ENCODE measurements at places on chromosomes 16 and 17.

DNA sequence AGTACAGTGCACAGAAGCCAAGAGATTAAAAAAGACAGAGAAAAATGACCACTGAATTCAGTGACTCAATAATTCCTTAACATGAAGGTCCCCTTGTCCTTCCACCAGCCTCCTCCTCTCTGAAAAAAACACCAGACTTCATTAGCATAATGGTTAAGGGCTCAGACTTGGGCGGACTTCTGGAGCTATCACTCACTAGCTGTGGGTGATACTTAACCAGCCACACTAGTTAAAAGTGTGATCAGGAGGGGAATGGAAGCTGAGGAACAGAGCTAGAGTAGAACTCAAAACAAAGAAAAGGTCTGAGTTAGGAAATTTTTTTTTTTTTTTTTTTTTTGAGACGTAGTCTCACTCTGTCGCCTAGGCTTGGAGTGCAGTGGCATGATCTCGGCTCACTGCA, 23.2 kb downstream of the ZNF652 start:
- no peak overlapping the region for H3K4me3 ChIP-seq
- peak overlapping the region; percentile 47 for H3K27ac ChIP-seq
- H3K4me1 ChIP-seq = peaks cover 34% of the 10 kb centered on the region

GRCh38 chr16:77850636-77851333, 62.4 kb downstream of the VAT1L start:
- peak overlapping the region; percentile 24 for H3K27ac ChIP-seq
- H3K4me1 ChIP-seq = peaks cover 29% of the 10 kb centered on the region
- H3K27me3 ChIP-seq = peaks cover 7% of the 10 kb centered on the region
- DNase-seq = no peak
- H3K36me3 ChIP-seq = no peaks in the 10 kb centered on the region
- H3K4me3 ChIP-seq = no peak overlapping the region

DNA sequence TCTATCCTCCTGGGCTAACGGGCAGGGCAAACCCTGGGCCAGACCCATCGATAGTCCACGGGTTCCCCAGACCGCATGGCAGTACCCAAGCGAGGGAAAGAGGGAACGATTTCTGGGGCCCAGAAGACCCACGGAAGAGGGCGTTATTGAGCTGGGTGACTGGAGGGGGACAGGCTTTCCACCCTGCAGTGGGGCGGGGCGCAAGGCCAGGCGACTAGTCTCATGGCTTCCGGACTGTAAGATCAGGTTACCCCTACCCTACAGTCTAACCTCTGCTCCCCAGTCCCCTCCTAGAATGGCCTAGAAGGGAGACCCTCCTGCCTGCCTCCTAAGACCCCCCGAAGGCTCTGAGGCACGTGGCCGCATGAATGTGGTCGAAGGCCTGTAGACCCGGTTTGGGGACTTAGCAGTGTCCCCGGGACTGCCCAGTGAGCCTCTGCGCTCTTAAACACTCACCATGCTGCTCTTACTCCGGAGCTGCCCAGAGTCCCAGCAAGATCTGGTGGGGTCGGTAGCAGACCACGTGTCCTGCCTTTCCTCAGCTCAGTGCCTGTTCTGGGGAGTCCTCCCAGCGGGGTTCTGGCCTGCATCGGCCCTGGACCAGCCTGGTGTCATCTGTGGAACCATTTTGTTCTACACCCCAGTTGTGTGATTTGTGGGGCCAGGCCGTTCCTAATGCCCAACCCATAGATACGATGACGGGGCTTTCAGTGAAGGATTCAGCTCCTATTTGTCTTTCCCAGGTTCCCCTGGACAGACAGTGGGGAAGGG, 13.2 kb upstream of the AURKB start:
- peak overlapping the region; percentile 99 for H3K4me3 ChIP-seq
- peak overlapping the region; percentile 99 for H3K27ac ChIP-seq
- peak; percentile 72 for DNase-seq
- H3K36me3 ChIP-seq = peaks cover 7% of the 10 kb centered on the region
- peaks cover 39% of the 10 kb centered on the region for H3K4me1 ChIP-seq

GRCh38 chr17:13046361-13046760, 28.5 kb upstream of the ELAC2 start:
- H3K4me1 ChIP-seq = peaks cover 15% of the 10 kb centered on the region
- H3K36me3 ChIP-seq = no peaks in the 10 kb centered on the region
- no peak for DNase-seq

- H3K4me3 ChIP-seq = no peak overlapping the region
- peaks cover 7% of the 10 kb centered on the region for H3K27me3 ChIP-seq
- H3K4me1 ChIP-seq = peaks cover 22% of the 10 kb centered on the region
- no peak overlapping the region for H3K27ac ChIP-seq
- peaks cover 47% of the 10 kb centered on the region for H3K36me3 ChIP-seq
Measured at GRCh38 chr17:313911-314613, 38.5 kb downstream of the RPH3AL start.

GRCh38 chr17:28226563-28227315, 92.3 kb upstream of the TMEM97 start:
- H3K4me3 ChIP-seq = peak overlapping the region; percentile 89
- peaks cover 13% of the 10 kb centered on the region for H3K36me3 ChIP-seq
- no peak overlapping the region for H3K27ac ChIP-seq
- H3K27me3 ChIP-seq = peaks cover 51% of the 10 kb centered on the region

DNA sequence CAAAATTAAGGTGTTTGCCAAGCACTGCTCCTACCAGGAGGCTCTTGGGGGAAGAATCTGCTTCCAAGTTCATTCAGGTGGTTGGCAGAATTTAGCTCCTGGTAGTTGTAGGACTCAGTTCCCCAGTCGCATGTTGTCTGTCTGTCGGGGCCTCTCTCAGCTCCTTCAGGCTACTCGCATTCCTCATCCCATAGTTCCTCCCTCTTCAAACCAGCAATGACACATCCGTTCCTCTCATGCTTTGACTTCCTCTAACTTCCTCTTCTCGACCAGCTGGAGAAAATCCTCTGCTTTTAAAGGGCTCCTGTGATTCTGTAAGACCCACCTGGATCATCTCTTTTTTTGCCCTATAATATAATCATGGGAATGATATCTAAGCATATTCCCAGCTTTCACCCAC, 108.1 kb downstream of the PMP22 start:
- no peak for DNase-seq
- H3K27me3 ChIP-seq = peaks cover 6% of the 10 kb centered on the region
- H3K4me1 ChIP-seq = peaks cover 28% of the 10 kb centered on the region
- H3K36me3 ChIP-seq = peaks cover 5% of the 10 kb centered on the region
- no peak overlapping the region for H3K27ac ChIP-seq

DNA sequence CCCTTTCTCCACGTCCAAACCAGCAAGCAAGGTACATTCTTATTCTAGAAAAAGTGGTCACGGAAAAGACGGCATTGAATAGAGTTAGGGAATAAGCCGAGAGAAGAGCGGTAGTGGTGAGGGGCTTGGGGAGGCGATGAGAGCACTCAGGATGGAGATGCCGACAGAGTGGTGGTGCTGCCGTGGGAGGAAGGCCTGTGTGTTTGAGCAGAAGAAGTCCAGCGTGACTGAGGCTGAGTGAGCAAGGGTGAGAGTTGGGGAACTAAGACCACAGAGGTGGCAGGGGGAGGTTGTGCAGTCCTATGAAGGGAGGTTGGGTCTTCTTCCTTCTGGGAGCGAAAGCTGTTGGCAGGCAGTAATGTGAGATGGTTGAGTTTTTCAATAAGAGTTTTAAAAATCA, 252.3 kb downstream of the ABCC12 start:
- peaks cover 7% of the 10 kb centered on the region for H3K36me3 ChIP-seq
- DNase-seq = no peak
- H3K27me3 ChIP-seq = no peaks in the 10 kb centered on the region
- no peak overlapping the region for H3K4me3 ChIP-seq
- peaks cover 22% of the 10 kb centered on the region for H3K4me1 ChIP-seq

DNA sequence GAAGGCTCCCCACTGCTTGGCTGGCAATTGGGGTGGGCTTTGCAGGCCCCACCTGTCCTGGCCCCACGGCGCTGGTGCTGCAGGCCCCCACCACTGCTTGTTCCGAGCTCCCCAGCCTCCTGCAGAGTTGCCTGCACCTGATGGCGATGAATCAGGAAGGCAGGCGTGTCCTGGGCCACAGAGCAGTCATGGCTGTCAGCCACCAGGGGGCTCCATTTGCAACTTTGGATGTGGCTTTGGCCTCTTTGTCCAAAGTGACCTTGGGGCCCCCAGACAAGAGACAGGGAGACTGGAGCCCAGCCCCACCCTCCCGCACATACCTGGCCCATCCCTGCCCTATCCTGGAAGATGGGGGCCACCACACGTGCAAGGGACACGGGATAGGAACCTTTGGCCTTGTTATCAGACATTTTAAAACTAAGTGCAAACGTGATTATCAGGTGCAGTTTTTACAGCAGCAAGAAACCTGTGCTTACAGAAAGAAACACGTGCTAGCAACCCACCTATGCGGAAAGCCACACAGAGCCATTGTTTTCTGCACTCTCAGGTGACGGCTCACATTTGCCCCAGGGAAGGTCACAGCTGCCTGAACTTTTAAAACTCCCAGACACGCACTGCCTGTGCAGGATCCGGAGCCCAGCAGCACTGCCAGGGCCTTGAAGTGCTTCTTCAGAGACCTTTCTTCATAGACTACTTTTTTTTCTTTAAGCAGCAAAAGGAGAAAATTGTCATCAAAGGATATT, at the start of gene DNASE1:
Gene DNASE1 (plus strand): TSS at position 443 of the 743 bp plus-strand sequence. CDS start 683 bp downstream, outside the sequence.
- peak within 1 kb of the TSS; percentile 45 for H3K27ac ChIP-seq
- H3K4me3 ChIP-seq = no peak within 1 kb of the TSS
- H3K36me3 ChIP-seq = peaks cover 52% of the 10 kb centered on the region
- H3K27me3 ChIP-seq = no peaks in the 10 kb centered on the region
- peak; percentile 69 for DNase-seq
- peaks cover 8% of the 10 kb centered on the region for H3K4me1 ChIP-seq

DNA sequence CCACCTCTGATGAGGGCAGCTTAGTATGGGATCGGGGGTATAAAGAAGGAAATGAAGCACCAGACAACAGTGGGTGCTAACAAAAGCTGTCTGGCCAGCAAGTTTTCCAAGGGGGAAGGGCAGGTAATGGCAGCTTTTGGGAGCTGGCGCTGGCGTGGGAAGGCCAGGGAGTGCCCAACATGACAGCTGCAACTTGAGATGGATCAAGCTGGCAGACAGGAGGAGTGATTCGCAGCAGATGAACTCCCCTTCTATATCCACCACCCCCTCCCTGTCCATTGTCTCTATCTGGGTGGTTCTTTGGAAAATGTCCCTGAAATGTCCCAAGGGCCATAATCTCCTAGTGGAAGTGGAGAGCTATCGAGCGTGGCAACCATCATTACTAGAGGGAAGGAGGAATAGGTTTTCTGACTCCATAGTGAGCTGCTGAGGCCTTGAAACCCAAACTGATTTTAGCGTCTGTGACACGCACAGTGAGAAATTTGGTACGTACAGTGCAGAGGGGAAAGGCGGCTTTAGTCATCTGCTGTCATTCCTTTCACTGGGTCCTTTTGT, 4.8 kb upstream of the INPP5K start:
- H3K27me3 ChIP-seq = no peaks in the 10 kb centered on the region
- peak overlapping the region; percentile 89 for H3K27ac ChIP-seq
- H3K36me3 ChIP-seq = peaks cover 31% of the 10 kb centered on the region
- no peak overlapping the region for H3K4me3 ChIP-seq

DNA sequence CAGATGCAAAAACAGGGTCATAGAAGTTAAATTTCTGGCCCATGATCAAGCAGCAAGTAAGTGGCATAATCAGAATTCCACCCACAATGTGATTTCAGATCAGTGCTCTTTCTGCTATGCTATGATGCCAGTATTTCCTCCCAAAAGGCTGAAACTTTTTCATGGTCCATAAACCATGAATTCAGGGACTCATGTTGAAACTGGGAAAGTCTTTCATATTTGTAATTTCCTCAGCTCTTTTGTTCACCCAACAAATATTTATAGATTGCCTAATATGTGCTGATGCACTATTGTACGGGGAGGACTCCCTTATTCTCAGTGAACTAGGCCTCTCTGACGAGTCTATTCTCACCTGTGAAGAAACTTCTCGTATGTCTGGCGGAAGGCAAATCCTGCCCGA, 156.3 kb downstream of the MYO1D start:
- peaks cover 40% of the 10 kb centered on the region for H3K36me3 ChIP-seq
- peak overlapping the region; percentile 29 for H3K27ac ChIP-seq
- DNase-seq = no peak
- H3K4me1 ChIP-seq = peaks cover 7% of the 10 kb centered on the region

DNA sequence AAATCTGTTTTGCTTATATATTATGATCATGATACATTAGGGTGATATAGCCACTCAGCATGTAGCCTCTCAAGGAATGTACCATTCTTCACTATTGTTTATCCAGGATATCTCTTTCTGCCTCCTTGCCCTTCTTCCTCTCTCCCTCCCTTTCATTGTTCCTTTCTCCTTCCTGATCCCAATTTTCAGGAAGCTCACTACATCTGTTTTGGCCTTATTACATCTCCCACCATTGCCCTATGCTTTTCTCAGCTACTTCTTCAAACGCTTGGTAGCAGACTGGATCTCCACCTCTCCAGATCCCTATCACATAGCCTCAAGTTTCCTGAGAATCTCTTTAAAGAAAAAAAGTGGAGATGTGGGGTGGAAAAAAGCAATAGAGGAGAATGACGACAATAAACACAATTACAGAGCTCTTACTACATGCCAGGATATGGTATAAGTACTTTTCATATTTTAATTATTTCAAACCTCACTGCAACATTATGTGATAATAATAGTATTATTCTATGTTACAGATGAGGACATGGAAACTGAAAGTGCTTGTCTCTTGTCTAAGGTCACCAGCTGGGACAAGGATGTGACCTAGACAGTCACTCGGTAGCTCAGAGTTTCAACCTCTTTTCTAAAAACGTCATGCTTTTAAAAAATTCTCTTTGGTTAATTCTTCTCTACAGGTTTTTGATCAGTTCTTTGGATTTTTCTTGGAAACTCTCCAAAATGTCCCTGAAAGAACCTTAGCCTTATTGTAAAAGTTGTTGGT, 959.1 kb downstream of the CDH11 start:
- no peak overlapping the region for H3K27ac ChIP-seq
- DNase-seq = no peak
- no peak overlapping the region for H3K4me3 ChIP-seq
- no peaks in the 10 kb centered on the region for H3K4me1 ChIP-seq
